ENCODE measurements at places on chromosomes 3 and 15.

- DNase-seq: peak; percentile 47
These were observed 26.9 kb upstream of the ZBBX start for GRCh38 chr3:167406876-167407492.

- DNase-seq: peak; percentile 34
These were observed 1.9 kb downstream of the MORC1 start for GRCh38 chr3:109116031-109116430.

- peak; percentile 94 for DNase-seq
These were observed 185.6 kb downstream of the FAM43A start for GRCh38 chr3:194871143-194871863.

DNA sequence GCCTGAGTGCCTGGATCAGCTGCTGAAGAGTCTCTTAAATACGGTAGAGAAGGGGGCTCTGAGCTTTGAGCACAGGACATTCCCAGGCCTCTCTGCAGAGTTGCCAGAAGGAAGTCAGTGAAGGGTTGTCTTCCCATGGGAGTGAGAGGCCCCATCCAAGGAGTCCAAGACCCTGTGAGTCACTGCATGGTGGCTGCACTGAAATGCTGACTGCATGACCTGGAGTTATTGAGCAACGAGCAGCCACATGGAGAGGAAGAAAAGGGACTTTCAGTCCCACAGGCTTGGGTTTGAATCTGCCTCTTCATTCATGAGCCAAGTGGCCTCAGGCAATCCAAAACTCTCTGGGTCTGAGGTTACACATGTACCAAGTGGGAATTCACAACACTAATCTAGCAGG, 69.6 kb upstream of the RASGRF1 start:
- DNase-seq: no peak

GRCh38 chr3:114451051-114451451, 157.2 kb downstream of the TIGIT start:
- peak; percentile 40 for DNase-seq

- DNase-seq: no peak
These were observed 12.9 kb downstream of the MKRN2 start for GRCh38 chr3:12569836-12570235.

DNA sequence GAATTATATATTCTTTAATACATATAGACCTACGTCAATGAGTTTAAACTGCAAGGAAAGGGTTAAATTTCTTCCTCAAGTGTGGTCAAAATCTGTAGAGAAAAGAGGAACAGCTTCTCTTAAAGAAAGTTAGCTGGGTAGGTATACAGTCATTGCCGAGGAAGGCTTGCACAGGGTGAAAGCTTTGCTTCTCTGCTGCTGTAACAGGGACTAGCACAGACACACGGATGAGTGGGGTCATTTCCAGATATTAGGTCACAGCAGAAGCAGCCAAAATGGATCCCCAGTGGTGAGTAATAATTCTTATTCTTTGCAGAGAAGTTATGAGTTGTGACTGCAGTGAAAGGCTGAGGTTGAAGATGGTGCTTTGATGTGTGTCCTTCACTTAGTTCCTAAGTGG, at the start of gene CD86:
Gene CD86, plus strand, starts transcription at position 148 of the 400 bp plus-strand sequence. Its CDS starts 128 bp downstream, at position 276.
- peak; percentile 5 for DNase-seq

DNA sequence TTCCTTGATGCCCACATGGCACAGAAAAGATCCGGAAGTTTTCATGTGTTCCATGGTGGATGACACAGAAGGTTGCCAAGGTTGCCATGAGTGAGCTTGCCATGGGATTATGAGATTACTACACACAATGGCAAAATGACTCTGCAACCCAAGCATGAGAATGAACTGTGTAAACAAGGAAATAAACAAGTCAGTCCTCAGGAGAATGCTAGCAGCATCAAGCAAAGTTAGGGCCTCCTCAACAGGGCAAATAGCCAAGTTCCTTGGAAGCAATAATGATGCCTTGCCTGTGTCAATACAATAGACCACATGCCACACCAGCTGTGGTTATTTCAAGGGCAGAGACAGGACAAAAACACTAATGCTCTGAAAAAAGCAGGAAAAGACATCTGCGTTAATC, 41.8 kb downstream of the AQR start:
- peak; percentile 3 for DNase-seq

- DNase-seq: no peak
These were observed 46.7 kb downstream of the SV2B start for GRCh38 chr15:91146728-91147127.

DNA sequence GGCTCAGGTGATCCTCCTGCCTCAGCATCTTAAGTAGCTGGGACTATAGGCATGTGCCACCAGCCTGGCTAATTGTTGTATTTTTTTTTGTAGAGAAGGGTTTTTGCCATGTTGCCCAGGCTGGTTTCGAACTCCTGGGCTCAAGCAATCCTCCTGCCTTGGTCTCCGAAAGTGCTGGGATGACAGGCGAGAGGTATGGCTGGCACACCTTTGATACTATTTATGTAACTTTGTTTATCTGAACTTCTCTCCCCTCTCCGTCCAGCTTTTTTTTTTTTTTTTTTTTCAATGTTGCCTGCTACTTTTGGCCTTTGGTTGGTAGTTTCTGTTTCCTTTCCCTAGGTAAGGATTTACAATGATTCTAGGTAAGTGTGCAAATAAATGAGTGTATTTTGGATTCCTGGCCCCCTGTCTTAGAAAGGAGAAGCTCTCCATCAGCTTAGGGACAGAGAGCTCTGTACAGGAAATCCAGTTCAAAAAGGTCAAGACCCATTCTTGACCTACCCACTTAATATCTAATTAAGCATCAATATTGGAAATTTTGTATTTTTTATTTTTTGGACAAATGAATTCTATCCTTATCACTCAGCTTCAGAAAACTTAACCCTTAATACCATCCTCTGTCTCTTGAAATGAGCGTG, 6.8 kb downstream of the ARL6IP5 start:
- no peak for DNase-seq

- DNase-seq: no peak
These were observed 15.0 kb downstream of the MASP1 start for GRCh38 chr3:187276397-187277128.
